NCI-H460 (cell line): ENCODE measurements at places on chromosomes 5 and 9.

DNA sequence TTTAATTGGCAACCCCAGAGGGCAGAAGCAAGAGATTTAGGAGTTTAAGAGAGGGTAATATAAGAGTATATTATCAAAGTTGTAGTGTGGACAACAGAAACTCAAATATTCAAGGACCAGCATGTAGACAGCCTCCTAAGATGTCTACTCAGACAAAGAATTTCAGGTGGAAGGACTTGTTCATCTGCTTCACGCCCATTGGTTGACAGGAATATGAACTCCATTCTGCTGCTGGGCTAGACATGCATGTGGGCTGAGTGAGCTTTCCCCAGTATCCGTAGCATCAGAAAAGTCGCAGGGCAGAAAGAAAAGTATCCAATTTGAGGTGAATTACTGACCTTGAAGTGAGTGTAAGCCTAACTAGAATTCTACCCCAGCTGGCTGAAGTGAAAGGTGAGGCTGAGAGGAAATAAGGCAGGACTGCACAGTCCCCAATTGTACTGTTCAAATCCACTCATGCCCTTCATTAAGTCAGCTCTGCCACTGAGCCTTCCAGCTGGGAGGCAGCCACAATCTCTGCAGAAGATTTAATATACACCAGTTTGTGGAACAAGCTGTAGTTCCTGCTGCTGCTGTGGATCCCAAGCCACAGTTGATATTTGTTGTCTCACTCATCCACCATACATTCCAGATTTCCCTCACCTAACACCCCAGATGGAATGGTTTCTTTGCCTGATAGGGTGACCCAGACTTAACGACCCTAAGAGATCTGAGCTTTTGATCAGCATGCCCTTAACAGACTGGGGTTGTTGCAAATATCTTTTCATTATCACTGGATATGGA lies 41.2 kb downstream of the PDCD1LG2 start:
- DNase-seq, result no peak

- no peak for DNase-seq
Measured at GRCh38 chr9:114452219-114453165, 52.8 kb downstream of the WHRN start.

- no peak for DNase-seq
Measured at GRCh38 chr9:134688661-134689320, 47.2 kb downstream of the COL5A1 start.

DNA sequence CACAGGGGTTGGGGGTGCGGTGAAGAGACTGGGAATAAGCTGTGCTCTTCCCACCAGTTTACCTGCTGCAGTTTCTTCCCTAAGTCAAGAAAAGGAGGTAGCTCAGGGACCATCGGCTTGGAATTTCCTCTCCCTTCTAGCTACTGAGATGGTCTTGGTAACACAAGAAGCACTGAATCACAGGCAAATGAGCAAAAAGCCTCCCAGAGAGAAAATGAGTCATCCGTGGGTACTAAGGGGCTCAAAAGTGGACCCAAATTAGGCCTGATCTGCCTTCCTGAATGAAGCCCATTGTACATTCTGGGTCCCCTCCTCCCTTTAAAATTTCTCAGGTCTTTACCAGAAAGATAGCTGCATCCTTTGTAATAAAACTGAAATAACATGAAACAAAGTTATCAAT lies 49.9 kb downstream of the PTPN3 start:
- no peak for DNase-seq

DNA sequence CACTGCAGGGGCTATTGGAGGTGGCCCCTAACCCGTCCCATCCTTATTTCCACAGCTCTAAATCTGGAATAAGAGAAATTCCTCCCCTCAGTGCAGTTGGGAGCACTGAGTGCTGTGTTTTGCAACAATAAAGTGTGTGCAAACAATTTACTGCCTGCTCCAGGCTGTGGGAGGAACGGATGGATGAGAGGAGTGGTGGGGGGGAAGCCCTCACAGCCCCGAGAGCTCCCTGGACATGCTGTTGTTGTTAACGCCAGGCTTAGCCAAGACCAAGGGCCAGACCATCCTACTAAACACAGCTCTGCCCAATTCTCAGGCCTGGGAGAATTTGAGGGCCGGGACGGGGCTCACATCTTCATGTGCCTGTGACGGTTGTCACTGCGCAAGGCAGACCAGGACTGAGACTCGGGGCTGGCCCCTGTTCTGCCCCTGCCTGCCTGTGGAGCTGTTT lies 200.2 kb downstream of the DAB2IP start:
- DNase-seq, result no peak
